Stimulated activated CD4-positive, alpha-beta T cell treated with anti-CD3 and anti-CD28 coated beads, Interleukin-1b, Interleukin-23, amount 100 ng/mL, for 1 hour (primary cell): ENCODE measurements at places on chromosomes 3 and 15.

GRCh38 chr3:112304611-112305010, 10.6 kb upstream of the SLC9C1 start:
- no peak for DNase-seq

- no peak for DNase-seq
Observed at GRCh38 chr3:42042747-42043098, 48.4 kb upstream of the TRAK1 start.

DNA sequence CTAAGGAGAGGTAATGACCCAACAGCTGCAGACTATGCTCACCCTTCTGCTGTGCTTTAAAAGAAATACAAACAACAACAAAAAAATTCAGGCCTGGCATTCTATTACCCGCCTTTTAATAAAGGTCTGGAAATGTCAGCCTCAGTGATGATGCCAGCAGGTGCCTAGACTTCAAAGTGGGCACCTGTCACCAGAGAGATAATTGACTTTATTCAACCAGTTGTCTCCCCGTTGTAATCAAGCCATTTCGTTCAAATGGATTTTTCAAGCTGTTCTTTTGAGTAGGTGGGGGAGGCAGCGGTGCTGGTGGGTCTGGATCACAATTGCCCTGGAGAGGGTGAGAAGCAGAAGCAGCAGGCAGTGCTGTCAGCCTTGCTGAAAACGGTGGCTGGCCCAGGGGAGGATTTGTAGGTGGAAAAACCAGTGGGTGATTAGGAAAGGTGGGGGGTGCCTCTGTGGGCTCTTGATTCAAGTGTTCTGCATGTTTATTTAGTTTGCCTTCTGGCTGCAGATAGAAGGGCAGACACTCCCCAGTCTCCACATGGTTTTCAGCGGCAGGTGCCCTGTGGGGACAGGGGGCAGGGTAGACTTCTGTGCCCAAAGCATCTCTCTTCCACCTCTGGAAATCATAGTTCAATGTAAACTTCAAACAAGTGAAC, 300.2 kb upstream of the SLCO3A1 start:
- no peak for DNase-seq

DNA sequence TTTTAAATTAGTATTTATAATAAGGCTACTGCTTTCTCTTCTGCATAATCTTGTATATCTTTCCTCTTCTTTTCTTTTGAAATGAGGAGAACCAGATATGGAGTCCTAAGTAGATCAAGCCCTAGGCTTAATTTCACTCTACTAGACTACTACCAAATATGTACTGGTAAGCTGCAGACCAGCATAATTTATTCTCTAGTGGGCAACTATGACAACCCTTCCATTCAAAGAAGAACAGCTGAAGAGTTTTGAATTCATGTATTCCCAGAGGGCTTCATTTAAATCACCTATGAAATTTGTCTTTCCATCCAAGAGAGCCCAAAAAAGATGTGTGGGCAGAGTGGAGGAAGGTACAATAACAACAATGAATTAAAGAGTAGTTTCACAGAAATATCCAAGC, 10.0 kb downstream of the RAD18 start:
- DNase-seq: no peak

GRCh38 chr3:24963762-24964625, 464.1 kb upstream of the RARB start:
- DNase-seq: no peak

DNA sequence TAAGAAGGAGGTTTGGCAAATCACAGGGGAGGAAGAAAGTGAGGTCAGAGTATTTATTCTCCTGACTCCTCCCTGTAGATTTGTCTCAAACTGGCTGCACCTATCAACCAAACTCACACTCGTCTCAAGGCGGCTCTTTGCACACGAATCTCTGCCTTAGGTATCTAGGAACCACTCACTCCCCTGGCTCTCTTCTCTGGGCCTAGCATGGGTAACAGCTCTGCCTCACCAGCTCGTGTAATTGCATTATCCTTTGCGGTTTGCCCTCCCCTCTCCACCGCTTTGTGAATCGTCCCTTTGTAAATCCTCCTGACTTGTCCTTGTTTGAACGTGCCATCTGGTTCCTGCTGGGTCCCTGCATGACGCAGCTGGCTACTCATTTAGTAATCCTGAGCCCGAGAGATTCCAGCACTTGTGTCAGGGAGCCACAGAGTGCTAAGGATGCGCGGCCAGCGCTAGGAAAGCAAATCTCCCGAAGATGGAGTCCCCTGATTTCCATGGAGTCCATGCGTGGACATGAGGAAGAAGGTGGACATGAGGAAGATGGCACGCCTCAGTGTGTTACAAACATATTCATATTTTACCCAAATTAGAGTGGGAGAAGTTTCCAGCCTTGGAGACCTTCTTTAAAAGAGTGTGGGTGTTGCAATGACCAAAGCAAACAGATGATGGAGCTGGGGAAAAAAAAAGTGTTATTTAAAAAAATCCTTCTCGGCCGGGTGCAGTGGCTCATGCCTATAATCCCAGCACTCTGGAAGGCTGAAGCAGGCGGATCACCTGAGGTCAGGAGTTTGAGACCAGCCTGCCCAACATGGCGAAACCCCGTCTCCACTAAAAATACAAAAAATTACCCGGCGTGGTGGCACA, 26.7 kb downstream of the NRROS start:
- no peak for DNase-seq
